ENCODE measurements at places on chromosomes 5 and 9.

DNA sequence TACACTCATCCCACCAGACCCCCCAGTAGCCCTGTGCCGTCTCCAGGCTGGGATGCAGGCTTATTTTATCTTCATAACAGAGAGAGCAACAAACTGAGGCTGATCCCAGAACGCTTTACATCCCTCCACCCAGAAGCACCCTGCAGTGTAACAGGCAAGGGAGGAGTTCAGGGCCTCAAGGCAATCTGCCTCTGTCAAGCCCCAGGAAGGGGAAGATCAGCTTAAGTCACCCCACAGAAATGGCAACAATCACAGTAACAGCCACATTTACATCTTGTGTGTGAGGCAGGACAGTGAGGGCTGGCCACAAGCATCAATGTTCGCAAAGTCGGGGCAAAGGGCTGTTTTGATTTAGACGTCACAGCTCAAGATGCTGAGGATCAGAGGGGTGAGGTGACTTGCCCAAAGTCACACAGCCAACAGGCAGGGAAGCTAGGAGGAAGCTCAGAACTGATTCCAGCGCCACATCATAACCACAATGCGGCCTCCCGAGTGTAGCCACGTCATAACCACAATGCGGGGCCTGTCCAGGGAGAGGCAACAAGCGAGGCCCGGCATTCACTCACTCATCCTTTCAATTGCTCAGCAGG is 14.4 kb downstream of the STK10 start:
- peak; percentile 42 for DNase-seq

- no peak for DNase-seq
Measured at GRCh38 chr9:4714266-4715016, 26.6 kb downstream of the AK3 start.

DNA sequence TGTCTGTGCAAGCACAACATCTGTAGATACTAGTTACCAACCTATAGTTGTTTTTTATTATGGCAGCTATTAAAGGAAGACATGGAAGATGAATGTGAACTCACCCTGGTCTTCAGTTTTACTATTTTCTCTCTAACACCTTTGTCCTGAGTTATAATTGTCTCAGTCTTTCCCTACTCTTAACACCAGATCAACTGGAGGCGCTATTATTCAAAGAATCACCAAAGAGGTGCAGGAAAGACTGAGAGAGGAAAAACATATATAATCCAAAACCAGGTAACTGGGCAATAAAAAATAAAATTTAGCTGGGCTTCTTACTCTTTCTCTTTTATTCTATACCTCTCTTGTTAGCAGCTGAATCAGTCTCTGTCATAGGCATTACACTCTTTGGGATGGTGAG is 134.2 kb upstream of the C6 start:
- no peak for DNase-seq

DNA sequence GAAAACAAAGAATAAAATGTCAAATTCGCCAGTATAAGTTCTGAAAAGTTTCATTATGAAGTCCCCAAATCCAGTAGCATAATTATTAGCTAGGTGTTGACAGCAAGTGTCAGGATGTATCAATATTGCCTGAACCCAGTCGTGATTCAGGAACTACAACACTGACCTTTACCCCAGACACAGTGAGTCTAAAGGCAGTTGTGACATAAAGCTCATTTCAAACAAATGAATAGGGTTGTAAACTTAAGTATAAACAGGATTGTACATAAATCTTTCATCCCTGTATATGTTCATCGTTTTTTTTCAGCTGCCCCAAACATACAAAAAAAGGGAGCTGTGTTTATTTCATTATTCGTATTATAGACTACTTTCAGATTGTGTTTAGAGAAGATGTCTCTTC is 385.7 kb downstream of the PLK2 start:
- DNase-seq = no peak

- no peak for DNase-seq
Measured at GRCh38 chr5:77337246-77337645, 126.8 kb downstream of the PDE8B start.

- no peak for DNase-seq
Measured at GRCh38 chr5:35182910-35183535, 47.3 kb downstream of the PRLR start.

DNA sequence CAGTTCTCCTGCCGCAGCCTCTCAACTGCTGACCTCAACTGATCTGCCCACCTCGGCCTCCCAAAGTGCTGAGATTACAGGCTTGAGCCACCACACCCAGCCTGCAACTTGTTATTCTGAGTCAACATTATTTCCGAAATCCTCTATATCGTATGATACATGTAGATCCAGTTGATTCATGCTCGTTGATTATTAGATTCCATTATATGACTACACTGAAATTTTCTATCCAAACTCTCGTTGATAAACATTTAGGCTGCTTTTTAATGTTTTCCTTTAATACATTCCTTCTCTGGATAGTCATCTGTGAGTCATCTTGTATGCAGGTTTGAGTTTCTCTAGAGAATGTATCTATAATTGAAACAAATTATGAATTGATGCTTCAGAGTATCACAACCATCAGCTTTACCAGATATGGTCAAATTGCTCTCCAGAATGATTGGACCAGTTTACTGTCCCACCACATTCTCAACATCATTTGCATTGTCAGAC is 4.1 kb downstream of the CDK7 start:
- no peak for DNase-seq

GRCh38 chr9:124315882-124316281 is 58.1 kb downstream of the NEK6 start:
- no peak for DNase-seq

GRCh38 chr5:51983161-51983560 is 599.9 kb downstream of the ISL1 start:
- no peak for DNase-seq

GRCh38 chr5:145681216-145681615 is 153.9 kb downstream of the PRELID2 start:
- no peak for DNase-seq

DNA sequence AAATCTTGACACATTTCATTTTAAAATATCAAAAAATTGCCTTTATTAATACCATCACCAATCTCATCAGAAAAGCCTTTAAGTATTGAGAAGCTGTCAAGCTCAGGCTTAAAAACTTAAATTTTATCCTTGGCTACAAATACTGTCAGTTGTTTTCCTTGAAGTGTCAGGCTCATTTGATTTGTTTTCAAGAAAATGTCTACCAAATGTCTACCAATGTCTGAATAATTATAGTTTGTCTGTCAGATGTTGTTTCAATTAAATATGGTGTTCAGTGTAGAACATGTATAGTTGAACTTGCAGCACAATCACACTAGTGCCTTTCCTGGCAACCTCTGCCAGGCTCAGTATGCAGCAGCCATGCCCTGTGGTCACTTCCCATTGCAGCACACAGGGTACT is 455.2 kb upstream of the ADAMTS16 start:
- no peak for DNase-seq

DNA sequence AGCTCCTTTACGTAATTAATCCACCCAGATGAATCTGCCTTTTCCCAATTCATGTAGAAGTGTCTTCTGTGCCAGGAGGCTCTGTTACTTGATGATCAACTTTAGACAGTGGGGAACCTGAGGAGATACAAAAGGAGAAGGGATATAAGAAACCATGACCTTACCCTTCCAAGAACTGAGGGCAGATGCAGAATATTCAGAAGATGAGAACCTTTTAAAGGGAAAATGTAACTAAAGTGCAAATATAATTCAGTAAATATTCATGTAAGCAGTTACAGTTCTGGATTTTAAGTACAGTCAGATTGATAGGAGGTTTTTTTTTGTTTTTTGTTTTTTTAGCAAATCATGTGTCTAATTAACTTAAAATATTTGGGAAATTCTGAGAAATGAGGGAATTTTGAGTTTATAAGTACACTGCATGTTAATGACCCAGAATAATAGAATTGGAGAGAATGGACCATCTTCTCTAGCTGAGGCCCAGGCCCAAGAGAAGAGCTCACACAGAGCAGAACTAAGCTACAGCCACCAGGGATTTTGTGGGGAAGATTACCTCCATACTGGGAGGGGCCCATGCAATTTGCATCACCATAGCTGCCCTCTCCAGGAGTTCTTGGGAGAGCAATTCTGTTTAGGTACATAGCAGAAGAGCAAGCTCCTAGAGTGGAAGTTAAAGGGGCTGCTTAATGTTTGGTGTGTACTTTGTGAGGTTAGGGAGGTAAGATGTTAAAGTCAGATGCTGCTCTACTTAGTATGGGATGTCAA is 61.5 kb downstream of the SV2C start:
- no peak for DNase-seq

DNA sequence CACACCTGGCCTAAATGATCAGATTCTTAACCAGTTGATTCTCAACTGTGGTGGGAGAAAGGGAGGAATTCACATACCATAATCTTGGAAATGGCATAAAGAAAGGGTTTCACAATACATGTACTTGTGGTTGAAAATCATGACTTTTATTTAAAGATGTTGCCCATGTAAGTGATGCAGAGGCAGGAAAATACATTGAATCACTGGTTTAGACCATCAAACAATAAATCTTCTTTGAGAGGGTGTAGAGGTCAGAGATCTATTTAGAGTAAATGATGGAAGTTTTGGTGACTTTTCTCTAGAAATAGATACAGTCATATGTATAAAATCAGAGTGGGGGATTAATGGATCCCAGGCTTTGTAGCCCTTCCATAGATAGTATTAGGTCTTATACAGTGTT is 15.4 kb downstream of the NDUFS4 start:
- DNase-seq = no peak

GRCh38 chr5:123186771-123187170 is 97.7 kb downstream of the PRDM6 start:
- DNase-seq = no peak

DNA sequence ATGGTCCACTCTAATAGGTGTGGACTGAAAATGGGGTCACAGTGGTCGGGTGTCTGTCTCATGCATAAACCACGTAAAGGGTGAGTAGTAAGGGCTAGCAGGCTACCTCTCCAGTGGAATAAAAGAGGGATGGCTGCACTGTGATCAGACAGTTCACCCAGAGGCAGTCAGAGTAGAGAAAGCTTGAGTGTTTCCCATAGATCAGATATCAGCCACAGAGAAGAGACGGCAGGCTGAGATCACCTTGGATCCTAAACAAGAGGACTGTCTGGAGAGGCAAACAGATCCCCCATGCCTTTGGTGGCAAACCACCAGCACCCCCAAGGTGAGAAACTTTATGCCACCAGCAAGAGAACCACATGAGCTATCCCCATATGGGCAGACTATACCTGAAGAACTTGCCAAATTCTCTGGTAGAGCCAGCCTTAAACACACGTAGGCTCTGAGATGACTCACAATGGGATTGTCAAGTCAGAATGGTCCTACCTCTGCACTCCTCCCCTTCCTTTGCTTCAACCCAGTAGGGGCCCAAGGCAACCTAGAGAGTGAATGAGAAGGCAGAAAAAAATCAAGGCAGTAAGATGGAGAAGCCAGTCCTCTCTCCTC is 205.2 kb upstream of the MAP3K1 start:
- DNase-seq = no peak

GRCh38 chr9:89330513-89330912 is 12.2 kb downstream of the SECISBP2 start:
- no peak for DNase-seq

DNA sequence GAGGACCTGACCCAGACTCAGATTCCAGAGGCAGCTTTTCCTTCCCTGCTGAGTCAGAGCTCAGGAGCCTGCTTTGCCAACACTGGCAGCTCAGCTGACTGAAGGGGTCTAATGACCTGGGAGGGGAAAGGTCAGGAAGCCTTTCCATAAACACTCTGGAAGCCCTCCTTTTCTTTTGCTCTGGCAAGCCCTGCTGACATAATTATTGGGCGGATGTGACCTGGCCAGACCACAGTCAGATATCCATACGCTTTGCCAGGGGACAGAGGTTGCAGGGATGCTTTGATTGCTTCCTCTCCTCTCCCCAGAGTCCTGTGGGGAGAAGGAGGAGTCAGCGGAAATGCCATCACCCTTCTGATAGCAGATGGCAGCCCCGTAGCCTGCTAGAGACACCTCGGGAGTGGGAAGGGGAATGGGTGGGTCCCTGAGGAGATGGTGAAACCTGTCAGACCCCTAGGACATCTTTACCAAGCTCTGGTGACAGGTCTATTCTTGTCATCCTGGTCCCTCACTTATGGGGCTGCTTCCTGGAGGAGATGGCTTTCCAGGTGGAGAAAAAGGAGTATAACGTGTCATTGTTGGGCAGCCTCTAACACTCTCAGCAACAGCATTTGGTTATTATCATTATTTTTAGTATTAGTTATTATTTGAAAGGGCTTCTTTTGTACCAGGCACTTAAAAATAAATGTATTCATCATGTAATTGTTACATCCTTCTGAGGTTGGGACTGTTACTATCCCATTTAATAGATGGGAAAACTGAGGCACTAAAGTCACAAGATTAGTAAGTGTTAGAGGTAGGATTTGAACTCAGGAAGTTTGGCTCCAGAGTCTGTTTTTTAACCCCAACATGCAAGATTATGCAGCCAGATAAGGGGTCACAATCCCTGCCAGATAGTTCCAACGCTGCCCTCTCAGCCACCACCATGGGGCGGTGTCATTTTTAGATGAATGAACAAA is 11.6 kb downstream of the COL27A1 start:
- DNase-seq = no peak

GRCh38 chr5:129906177-129906887 is 2.1 kb downstream of the CHSY3 start:
- no peak for DNase-seq

- DNase-seq = no peak
Measured at GRCh38 chr5:172733131-172733973, 37.6 kb downstream of the DUSP1 start.

- DNase-seq = no peak
Measured at GRCh38 chr5:28914297-28914696, 1875.9 kb upstream of the CDH9 start.

GRCh38 chr9:22337261-22337660 is 109.4 kb upstream of the DMRTA1 start:
- DNase-seq = no peak

DNA sequence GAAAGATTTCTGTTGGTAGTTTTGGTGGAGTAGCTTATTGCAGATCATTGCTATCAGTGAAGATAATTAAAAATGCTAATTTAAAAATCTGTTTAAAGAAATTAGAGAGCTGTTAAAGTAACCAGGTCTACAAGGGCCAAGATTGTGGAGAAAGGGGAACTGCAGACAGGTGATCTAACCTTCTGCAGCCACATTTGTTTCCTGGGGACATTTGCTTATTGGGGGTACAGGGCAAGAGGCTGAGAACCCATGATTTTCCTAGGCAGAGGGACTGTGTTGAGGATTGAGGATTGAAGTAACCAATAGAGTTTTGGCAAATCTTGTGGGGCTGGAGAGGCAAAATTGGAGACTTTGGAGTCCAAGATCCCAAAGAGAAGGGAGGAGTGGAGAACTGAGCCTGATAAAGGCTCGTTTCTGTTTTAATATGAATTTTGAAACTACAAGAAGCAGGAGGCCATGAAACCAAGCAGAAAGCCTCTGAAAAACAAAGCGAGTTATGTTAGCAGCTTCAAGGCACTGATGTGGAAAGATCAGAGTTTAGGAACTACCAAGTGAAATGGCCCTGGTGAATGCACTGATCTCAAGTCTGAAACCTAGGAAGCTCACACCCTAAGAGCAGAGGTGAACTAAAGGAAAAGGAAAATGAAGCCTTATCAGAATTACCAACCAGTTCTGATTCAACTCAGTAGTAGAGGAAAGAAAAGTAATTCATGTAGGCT is 219.8 kb upstream of the C9orf72 start:
- no peak for DNase-seq

Data from T follicular helper cell (primary cell).